Liver (tissue), 10 donors: ENCODE measurements at places on chromosomes 6 and 20. TPM values are rescaled to one million over a fixed set of nuclear protein-coding genes. Genes with fewer than 3 reads are reported as not detected.

AK9 gene
- total RNA-seq: 5.0 TPM

ULBP3 gene
- total RNA-seq: 2.3 TPM

TULP1 gene
- total RNA-seq: not detected

APOBEC2 gene
- 1.6 TPM for total RNA-seq

HEY2 gene
- 1.0 TPM for total RNA-seq

COX4I2 gene
- 0.59 TPM for total RNA-seq

SLC25A27 gene
- 24.2 TPM for total RNA-seq

CAGE1 gene
- total RNA-seq: not detected

NHSL1 gene
- total RNA-seq: 10.9 TPM

MUC22 gene
- not detected for total RNA-seq

RPS10 gene
- total RNA-seq: 970 TPM

CRIP3 gene
- 1.6 TPM for total RNA-seq

SAPCD1 gene
- 2.6 TPM for total RNA-seq

CRYBG1 gene
- total RNA-seq: 8.7 TPM

CGA gene
- total RNA-seq: not detected

GNAS-AS1 gene
- 0.08 TPM for total RNA-seq

CRISP3 gene
- 0.08 TPM for total RNA-seq

DLL1 gene
- 1.8 TPM for total RNA-seq

MCM8 gene
- 11.0 TPM for total RNA-seq

TP53TG5 gene
- not detected for total RNA-seq

RWDD2A gene
- 5.5 TPM for total RNA-seq

CFB gene
- total RNA-seq: 3,272 TPM
